Activated CD8-positive, alpha-beta memory T cell treated with anti-CD3 and anti-CD28 coated beads, Interleukin-2, amount 50 U/mL, for 48 hours (primary cell): ENCODE measurements at places on chromosomes 3 and 15.

- no peak for DNase-seq
Observed at GRCh38 chr3:164477403-164477802, 600.9 kb downstream of the SI start.

DNA sequence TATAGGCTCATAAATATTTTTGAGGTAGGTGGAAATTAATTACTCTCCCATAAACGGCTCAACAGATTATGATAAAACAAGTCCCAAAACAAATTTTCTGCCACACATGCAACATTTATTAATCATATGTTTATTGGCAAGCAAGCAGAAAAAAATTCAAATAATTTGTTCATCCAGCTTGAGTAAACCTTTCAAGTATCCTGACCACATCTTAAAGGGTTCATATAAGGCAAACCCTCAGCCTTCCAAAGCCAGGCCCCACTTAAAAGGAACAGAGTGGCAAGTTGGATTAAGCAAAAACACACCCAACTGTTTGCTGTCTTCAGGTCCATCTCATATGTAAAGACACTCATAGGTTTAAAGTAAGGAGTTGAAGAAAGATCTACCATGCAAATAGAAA, 1042.3 kb downstream of the DIPK2A start:
- DNase-seq: no peak

- no peak for DNase-seq
Observed at GRCh38 chr3:110526777-110527727, 544.6 kb upstream of the NECTIN3 start.

DNA sequence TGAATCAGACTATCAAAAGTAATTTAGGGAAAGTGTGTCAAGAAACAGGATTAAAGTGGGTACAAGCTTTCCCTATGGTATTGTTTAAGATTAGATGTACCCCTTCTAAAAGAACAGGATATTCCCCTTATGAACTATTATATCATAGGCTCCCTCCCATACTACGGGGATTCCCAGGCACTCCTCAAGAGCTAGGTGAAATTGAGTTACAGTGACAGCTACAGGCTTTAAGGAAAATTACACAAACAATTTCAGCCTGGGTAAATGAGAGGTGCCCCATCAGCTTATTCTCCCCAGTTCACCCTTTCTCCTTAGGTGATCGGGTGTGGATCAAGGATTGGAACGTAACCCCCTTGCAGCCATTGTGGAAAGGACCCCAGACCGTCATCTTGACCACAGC, 240.8 kb upstream of the CNTN6 start:
- DNase-seq: no peak

- no peak for DNase-seq
Observed at GRCh38 chr3:172625404-172625803, 85.5 kb downstream of the NCEH1 start.

DNA sequence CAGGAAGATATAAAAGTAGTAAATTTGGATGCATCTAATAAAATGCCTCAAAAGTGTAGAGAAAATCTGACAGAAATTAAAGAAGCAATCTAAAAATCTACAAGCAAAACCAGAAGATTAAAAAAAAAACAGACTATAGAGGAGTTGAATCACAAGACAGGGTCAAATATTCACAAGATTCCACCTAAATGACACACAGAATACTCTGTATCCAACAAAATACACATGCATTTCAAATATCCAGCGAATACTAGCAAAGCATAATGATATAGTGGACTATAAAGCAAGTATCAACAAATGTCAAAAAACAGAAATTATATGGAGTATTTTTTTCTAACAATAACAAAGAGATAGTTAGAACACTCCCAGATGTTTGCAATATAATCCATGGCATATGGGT, 20.5 kb upstream of the ACTC1 start:
- DNase-seq: no peak

DNA sequence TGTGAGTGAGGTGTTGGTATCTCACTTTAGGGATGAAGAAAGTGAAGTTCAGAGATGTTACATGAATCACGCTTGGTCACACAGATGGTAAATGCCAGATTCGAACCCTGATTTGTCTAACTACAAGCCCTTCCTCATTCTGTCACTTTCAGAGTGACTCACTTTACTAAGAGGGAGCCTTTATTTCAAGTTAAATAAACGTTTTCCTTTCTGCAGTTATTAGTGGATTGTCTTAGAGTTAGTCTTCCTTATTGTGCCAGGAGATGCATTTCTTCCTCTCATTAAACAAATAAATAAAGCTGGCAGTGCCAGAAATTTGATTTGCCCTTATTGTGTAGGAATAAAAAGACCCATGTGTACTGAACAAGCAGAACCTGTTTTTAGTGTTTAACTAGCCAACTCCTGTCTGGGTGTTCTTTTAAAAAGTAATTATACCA, 162.5 kb downstream of the AKAP13 start:
- no peak for DNase-seq

- DNase-seq: no peak
Observed at GRCh38 chr3:126982126-126982470, 817 bp upstream of the PLXNA1 start.

- no peak for DNase-seq
Observed at GRCh38 chr3:10558736-10559135, 53.4 kb upstream of the ATP2B2 start.

GRCh38 chr15:68032672-68033071, 21.4 kb upstream of the PIAS1 start:
- DNase-seq: no peak

DNA sequence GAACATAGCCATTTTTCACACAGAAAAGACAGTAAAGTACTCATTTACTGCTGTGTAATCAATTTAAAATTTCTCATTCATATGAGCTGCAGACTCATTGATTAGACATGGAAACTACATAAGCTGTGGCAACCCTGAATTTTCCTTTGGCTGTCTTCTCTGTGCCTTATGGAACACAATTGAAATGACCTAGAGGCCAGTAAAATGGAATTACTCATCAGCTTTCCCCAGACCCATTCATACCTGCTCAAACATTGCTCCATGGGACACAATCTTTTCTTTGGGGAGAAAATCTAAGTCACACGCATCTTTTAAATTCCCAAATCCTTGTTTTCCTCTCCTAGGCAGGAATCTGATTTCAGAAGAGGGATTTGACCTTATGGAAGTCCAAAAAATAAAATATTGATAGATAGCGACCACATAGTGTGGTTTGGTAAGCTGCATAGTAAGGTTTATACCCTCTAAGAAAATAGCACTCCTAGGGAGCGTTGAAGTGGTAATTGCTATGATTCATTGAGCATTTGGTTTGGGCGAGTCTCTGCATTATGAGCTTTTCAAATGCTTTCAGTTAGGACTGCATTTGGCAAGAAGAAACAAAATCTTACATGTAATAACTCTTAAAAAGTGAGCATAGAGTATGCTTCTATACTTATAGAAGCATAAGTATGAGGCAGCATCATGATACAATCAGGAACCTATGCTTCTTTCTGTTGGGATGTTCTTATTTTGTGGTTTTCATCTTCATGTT, 243.4 kb upstream of the GADL1 start:
- DNase-seq: no peak

DNA sequence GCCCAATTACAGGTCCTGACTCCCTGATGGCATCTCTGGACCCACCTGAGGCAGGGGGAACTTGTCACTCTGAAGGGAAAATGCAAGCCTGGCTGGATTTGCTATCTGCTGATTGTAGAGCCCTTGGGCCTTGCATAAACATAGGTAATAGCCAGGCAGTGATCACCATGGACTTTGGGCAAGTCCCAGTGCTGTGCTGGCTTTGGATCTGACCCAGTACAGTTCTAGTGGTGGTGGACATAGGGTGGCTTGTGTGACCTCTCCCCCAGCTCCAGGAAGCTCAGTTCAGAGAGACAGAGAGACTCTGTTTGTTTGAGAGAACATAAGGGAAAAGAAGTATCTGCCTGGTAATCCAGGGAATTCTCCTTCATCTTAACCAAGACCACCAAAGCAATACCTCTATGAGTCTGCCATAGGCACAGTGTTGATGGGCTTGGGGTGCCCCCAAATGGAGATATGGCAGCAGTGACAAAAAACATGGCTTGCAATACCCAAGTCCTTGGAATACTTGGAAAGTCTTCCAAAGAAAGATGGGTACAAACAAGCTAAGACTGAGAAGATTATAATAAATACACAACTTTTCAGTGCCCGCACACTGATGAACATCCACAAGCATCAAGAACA, 348.5 kb downstream of the PYDC2 start:
- no peak for DNase-seq

- no peak for DNase-seq
Observed at GRCh38 chr3:153338487-153338886, 176.5 kb downstream of the RAP2B start.

GRCh38 chr3:34676436-34676835, 878.0 kb downstream of the PDCD6IP start:
- no peak for DNase-seq

DNA sequence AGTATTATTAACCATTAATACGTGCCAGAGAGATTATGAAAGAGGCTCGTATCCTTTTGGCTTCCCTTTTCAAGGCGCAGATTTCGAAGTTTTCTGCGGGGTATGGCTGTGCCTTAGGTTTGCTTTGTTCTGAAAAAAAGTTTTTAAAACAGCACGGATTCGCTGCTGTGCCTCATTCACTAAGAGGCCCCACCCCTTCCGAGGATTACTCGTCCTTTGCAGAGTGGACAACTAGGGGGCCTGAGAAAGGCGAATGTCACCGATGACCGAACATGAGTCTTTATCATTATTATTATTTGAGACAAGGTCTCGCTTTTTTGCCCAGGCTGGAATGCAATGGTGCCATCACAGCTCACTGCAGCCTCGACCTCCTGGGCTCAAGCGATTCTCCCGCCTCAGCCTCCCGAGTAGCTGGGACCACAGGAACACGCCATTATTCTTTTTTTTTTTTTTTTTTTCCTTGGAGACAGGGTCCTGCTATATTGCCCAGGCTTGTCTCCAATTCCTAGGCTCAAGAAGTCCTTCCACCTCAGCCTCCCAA, 684 bp upstream of the RPS27L start:
- peak; percentile 62 for DNase-seq

- DNase-seq: peak; percentile 34
Observed at GRCh38 chr15:42157981-42158765, 1.7 kb upstream of the PLA2G4F start.

DNA sequence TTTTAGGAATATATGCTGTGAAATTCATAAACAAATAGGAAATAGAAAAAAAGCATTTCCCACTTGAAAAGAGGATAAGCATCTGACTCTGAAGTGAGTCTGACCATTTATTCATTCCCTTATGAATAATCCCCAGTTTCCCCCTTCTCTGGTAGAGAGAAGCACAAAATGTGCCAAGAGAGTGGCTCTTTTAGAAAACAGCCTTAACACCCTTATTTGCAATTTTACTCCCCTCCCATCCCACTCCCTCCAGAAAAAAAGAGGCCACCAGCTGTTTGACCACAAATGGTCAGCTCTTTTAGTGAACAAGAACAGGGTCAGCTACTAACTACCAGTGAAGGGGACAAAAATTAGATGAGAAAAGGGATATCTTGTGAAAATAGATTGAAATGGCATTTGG, 184.5 kb upstream of the ADAMTS9 start:
- DNase-seq: no peak

- no peak for DNase-seq
Observed at GRCh38 chr3:150454085-150454484, 46.0 kb downstream of the TSC22D2 start.

DNA sequence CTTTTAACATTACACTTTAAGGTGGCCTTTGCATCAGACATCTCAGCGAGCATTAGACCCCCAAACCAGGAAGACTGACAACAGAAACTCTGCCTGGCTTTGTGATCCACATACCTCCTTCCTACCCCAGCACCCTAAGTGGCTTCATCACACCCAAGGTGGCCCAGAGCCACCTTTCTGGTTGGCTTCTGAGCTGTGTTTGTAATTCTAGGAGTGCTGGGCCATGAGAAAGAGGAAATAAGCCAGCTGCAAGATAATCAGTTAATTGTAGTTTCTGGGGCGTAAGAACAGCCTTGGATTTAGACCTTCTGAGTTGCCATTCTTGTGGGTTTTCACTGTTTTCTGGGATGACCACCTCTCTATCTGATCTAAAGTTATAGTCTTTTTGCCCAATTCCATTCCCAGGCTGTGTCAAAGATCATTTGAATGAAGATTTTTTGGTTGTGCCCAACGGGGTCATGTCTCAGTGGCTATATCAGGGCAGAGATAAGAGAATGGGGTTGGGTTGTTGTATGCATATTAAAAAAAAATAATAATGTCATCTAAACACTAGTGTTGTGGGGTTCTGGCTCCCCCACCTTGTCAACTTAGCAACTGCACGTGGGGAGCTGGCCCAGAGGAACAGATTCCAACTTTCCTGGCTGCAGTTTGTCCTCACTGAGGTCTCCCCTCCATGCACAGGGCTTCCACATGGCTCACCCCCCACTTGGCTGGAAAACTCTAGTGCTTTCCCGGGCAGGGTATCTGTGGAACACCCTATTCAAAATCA, 234.8 kb upstream of the WNT5A start:
- no peak for DNase-seq

DNA sequence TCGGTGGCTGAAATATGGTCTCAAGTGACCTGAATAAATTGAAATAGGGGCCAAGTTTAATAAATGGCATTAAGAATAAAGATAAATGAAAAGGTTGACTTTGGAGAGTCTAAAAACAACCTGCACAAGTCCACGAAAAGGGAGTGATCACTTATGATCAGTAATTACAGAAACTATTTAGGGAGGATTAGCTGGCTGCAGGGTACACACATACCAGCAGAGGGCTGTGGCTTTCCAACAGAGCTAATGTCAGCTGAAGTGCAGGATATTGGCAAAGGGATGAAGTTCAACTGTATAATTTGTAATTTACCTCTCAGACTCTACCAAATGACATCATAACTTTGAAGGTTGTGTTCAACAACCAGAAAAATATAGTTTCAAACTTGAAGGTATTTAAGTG, 86.8 kb downstream of the SYNPR start:
- no peak for DNase-seq

DNA sequence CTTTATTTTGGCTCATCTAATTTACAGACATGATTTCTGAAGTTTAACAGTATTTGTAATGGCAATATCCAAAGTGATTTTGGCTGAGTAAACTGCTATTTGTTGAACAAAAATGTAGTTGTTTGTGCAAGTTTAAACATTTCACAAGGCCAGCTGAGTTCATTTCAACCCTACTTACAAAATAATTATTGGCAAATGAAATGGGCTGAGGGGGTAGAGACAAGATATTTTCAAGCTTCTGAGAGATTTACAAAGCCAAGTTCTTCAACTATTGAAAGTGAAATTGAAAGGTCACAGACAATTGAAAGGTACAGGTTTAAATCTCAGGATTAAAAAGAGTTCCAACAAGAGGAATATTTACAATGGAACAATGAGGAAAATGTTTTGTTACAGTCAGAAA, 77.1 kb downstream of the DUT start:
- no peak for DNase-seq

GRCh38 chr3:53026382-53027162, 19.3 kb downstream of the SFMBT1 start:
- no peak for DNase-seq

- no peak for DNase-seq
Observed at GRCh38 chr3:153624310-153625030, 462.4 kb downstream of the RAP2B start.

GRCh38 chr15:101019366-101019896, 100.3 kb downstream of the LRRK1 start:
- DNase-seq: peak; percentile 10

DNA sequence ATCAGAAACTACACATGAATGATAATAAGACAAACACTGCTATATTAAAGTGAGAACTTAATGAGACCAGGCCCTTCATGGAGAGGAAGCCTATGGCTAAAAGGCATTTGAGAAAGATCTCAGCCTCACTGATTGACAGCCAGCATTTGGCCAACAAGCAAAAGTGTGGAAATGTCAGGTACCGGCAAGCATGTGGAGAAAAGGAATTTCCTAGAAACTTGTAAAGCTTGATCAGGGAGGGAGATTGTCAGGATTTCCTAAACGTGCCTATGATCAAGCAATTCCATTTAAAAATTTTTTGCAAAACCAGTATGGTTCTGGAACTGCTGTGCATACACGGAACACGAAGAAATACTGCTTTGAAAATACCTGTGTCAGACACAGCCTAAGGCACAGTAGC, 220.3 kb upstream of the ATP10A start:
- no peak for DNase-seq
